Stimulated activated CD4-positive, alpha-beta T cell treated with anti-CD3 and anti-CD28 coated beads, TNF-alpha, amount 100 ng/mL, for 24 hours (primary cell): ENCODE measurements at places on chromosomes 6 and 20.
A peak's percentile ranks its signal among the peaks of the same experiment; 100 is the strongest.

DNA sequence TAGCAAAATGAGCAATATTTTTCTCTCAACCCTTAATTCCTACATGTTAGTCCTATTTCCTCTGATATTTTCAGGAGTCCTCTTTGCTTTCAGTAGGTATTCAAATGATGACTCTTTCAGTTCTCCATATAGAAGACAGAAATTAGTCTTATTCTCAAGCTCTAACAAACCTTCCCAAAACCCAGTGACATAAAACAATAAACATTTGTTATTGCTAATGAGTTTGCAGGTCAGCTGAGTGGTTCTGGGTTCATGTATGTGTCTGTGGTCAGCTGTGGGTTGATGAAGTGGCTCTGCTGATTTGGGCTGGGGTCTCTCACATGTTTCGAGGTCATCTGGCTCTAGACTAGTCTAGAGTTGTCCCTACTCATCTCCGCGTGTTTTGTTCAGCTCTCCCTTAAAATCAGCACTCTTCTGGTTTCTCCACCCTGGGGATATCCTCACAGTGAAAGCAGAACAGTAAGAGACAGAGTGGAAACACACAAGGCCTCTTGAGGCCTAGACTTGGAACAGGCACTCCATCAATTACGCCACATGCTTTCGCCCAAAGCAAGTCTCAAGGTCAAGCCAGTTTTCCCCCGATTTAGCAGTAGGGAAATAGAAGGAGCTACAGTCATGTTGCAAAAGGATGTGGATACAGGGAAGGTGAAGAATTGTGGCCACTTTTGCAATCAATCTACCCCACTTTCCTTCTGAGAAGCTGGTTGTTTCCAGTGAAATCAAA, 273.0 kb downstream of the PLCB1 start:
- no peak for DNase-seq

DNA sequence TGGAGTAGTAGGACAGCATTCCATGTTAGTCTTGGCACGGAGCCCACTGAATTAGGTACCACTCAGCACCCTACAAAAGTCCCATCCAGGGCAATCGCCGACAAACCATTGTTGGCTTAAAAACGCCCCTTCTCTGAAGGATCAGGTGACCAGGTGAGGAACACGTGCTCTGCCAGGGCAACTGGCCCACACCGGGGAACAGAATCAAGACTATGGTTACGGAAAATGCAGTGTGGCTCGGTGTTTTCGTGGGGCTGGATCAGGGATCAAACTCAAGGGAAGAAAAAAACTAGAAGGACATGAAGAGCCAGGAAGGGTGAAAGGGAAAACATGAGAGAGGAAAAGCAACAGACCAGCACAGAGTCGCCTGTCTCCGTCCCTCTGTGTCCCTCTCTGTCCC, 177.8 kb upstream of the ARID1B start:
- no peak for DNase-seq

- peak; percentile 71 for DNase-seq
Observed at GRCh38 chr6:123802697-123803503, 765 bp upstream of the NKAIN2 start.

- no peak for DNase-seq
Observed at GRCh38 chr20:45911486-45912343, at the start of gene PLTP. TSS of gene PLTP (minus strand) at chr20:45912155. CDS start at chr20:45911452, 703 bp downstream.

DNA sequence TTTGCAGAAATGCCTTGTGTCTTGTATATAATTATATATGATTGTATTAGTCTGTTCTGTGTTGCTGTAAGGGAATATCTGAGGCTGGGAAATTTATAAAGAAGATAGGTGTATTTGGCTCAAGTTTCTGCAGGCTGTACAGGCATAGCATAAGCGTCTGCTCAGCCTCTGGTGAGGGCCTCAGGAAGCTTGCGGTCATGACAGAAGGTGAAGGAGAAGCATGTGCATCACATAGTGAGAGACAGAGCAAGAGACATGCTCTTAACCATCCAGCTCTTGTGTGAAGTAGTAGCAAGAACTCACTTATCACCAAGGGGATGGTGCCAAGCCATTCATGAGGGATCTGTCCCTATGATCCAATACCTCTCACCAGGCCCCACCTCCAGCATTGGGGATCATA, 6.5 kb downstream of the DCBLD1 start:
- no peak for DNase-seq

GRCh38 chr6:56055081-56055704, 179.8 kb upstream of the BMP5 start:
- no peak for DNase-seq

DNA sequence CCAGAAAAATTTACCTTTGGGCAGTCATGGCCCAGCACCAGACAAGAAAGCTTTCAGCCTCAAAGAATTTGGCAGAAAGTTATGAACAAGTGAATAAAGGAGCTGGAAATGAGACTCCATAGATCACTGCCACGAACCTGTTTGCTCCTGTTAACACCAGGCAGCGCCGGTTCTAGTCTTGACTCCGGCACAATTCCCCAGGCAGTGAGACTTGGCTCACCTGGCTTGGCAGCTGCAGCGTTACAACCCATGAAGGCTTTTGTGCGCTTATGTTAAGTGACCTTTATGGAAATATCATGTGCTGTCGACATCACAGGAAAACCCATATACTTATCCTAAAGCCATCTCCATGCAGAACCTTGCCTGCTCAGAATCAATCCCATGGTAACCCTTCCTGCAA, 22.2 kb upstream of the FOXC1 start:
- no peak for DNase-seq

DNA sequence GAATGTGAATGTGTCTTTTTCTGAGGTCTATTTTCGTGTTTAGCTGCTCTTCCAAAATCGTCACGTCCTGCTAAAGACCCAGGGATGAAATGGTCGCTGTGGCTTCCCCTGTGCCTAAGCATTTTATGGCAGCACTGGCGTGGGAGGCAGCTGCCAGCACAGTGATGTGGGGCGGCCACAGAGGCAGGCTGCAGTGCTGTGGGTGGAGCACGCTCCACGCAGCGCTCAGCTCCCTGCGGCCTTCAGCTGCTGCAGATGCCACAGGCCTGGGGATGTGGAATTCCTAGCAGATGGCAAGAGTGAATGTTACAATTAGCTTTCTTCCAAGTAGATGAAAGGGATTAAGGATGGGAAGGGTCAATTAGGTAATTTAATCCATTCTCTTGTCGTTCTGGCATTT, 242.6 kb downstream of the SMOC2 start:
- DNase-seq: no peak
